ENCODE measurements at places on chromosomes 4 and X.

- no peak for DNase-seq
Observed at GRCh38 chr4:88860586-88860985, 163.0 kb upstream of the NAP1L5 start.

DNA sequence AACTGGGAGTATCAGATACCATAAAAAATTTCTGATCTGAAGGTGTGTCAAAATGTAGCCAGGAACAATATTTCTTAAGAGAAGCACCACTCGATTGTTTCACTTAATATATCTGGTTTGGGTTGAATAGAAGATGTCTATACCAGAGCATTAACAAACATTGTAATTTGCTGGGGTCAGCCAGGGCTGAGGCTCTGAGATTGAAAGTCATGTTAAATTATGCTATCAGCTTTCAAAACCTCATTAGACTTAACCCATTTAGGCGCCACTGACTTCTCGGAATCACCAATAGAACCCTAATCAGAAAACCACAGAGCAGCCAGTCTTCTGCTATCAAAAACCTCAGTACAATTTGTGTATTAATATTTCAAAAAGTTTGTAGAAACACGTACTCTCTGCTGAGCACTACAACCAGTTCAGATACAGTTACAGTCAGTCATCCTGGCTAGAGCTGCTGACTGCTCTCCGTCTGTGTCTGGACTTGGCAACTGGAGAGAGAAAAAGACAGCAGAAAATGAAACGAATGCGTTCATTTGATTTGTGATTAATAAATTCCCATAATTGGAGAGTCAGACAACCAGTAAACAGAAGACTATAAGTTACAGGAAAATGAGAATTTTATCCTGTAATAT lies 848.6 kb upstream of the PABPC4L start:
- no peak for DNase-seq

- DNase-seq = no peak
Observed at GRCh38 chrX:98362630-98363029, 1478.9 kb downstream of the RPA4 start.

- peak; percentile 52 for DNase-seq
Observed at GRCh38 chrX:140057001-140057411, 91.7 kb upstream of the CXorf66 start.

GRCh38 chrX:96176921-96177320 lies 507.7 kb upstream of the DIAPH2 start:
- no peak for DNase-seq

DNA sequence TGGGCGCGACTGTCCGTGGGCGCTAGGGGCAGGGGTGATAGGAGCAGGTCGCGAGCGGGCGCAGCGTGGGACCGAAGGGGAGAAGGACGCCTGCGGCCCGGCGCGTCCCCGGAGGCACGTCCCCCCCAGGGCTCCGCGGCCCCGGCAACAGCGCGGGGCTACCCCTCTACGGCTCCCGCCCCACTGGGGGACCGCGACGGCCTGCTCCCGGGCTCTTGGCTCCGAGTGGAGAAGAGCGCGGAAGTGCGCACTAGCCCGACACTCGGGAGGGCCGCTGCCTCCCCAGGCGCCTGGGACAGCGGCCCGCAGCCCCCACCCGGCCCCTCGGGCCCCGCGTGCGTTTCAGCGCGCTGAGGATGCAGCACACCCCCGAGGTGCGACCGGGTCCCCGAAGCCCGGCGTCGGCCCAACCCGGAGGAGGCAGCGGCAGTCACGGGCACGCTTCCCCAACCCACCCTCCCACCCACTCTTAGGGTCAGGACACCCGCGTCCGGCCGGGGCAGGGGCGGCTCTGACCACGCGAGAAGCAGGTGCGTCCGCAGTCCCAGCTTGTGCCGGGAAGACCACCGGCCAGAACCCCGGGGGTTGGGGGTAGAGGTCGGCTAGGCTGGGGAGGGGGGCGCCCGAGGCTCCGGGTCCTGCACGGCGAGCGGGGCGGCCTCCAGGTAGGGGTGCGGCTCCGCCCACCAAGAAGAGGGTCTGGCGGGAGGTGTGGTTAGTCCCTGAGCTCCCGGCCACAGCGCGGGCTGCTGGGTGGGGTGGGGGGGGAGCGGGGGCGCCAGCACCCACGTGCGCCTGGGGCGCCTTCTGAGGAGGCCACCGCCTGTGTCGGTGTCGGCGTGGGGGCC lies 18.5 kb upstream of the NAT8L start:
- DNase-seq = no peak

DNA sequence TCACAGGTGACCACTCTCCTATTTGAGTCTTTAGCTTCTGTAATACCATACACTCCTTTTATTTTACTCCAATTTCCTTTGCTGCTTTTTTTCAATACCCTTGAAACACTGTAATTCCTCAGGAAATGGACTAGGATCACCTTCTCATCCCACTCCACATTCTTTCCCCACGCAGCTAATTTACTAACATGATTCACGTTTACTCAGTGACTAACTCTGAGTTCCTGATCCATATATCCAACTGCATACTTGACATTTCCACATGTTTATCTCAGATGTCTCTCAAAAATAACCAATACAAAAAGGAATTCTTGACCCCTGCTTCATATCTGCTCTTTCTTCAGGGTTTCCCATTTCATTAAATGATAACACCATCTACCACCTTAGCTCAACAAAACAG lies 19.9 kb downstream of the RPS6KA6 start:
- no peak for DNase-seq

- DNase-seq = no peak
Observed at GRCh38 chr4:772118-772517, 53.8 kb downstream of the CPLX1 start.

DNA sequence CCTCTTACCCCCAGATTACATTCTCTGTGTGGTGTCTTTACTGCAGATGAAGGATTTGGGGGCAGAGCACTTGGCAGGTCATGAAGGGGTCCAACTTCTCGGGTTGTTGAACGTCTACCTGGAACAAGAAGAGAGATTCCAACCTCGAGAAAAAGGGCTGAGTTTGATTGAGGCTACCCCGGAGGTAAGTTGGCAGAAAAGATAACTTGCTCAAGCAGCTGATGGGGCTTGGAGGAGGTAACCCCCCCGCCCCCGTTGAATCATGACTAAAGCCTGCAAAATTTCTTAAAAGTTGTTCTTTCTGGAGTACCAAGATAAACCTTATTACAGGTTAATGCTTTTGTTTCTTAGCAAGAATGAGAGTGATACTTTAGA lies 1.5 kb downstream of the CCNG2 start:
- DNase-seq = peak; percentile 6

DNA sequence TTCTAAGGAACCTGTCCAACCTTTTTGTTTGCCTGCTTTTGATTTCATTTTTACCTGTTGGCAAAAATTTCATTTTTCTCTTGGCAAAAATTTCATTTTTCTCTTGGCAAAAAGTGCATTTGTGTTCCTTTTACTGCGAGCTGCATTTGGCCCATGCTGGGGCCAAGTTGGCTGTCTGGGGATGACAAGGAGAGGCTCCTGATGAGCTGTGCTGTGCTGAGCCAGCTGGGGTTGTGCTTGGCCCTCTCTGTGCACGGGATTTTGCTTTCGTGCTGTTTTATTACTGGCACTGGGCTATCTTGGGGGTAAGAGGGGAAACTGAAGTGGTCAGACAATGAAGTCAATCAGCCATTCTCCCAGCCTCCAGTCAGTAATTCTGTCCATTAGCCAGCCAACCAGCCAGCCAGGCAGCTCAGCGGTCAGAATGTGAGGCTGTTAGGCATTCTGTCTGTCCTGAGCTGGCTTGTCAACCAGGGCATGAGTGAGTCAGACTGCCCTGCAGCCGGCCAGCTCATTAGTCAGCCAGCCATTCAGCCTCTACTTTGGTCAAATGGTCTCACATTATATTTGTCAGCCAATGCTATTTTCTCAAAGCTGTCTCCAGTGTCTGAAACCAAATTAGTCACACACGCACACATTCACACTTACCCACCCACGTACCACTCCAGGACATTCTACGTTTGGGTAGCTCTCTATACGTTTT lies 56.9 kb upstream of the PRPS1 start:
- no peak for DNase-seq

DNA sequence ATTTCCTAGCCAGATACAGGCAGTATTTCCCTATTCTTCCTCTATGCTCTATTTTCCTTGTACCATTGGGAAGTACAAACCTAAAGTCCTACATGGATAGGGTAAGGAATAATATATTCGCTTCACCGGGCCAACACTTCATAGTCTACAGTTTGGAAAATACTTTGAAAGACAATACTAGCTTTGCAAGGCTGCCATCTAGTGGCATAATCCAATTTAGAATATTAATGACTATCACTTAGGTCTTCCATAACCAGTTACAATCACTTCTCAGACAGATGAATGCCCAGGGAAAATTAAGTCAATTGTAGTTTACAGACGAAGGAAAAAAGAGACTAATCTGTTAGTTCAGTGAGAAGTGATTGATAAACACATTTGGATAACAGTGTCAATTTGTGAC lies 141.0 kb upstream of the FAM47C start:
- no peak for DNase-seq

DNA sequence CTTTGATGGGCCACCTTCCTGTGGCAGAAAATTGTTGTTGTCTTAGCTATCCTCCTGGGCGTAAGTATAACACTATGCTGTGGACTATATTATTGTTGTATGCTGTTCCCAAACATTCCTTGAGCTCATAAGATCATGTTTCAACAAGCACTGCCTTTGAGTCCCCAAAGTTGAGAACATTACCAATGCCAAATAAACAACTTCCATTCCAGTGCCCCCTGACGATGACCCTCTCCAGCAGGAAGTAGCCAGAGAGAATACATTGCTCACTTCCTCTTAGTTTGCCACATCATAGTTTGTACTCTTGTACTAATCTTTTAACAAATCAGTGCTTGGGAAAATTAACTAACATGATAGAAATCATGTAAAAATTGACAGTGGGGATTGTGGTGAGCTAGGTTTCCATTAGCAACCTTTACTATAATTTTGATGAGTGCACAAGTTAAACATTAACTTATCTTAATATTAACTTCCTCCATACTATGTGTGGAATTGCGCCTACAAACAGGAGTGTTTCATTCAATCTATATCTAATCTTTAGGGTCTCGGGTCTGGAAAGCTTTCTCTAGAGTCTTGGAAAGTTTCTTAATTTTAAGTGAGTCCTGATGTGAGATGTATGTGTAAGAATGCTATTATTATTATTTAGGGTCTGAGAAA lies 20.3 kb upstream of the DHX15 start:
- no peak for DNase-seq

- no peak for DNase-seq
Observed at GRCh38 chr4:168451744-168452390, 28.4 kb downstream of the DDX60L start.

DNA sequence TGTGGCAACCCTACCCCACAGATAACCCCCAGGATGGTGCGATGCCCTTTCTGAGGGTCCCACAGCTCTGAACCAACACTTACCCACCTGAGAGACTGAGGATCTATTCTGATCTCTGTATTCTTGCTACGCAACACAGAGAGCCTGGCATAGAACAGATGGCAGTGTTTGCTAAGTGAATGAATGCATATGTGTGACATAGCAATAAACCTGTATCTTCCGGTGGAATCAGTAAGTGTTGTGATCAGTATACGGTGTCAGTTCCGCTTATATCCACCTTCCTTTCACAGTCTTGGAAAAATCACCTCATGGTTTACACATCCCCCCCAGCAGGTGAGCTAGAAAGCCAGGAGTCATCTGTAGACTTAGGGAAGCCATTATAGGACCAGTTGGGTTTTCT lies 5.9 kb upstream of the HSD17B10 start:
- no peak for DNase-seq

- DNase-seq = no peak
Observed at GRCh38 chr4:155489271-155489670, 112.5 kb upstream of the MAP9 start.

GRCh38 chr4:113699772-113700171 lies 61.8 kb downstream of the CAMK2D start:
- DNase-seq = no peak

DNA sequence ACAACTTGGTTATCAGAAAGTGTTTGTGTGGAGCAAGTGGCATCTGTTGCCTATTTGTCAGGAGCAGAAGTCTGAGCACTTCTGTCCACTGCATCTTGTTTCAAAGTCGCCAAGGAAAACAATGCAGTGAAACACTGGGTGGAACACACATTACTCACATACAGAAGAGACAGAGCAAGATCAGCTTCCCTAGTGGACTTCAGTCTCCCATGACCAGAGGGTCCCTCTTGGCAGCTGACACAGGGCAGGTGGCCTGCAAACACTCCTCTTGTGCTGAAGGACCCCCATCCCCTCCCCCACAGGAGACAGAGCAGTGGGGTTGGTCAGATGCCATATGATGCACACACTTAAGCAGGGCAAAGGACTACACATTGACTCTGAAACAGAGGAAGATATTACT lies 3.6 kb upstream of the BBS12 start:
- DNase-seq = no peak

GRCh38 chr4:6732441-6733357 lies 16.7 kb downstream of the BLOC1S4 start:
- no peak for DNase-seq

DNA sequence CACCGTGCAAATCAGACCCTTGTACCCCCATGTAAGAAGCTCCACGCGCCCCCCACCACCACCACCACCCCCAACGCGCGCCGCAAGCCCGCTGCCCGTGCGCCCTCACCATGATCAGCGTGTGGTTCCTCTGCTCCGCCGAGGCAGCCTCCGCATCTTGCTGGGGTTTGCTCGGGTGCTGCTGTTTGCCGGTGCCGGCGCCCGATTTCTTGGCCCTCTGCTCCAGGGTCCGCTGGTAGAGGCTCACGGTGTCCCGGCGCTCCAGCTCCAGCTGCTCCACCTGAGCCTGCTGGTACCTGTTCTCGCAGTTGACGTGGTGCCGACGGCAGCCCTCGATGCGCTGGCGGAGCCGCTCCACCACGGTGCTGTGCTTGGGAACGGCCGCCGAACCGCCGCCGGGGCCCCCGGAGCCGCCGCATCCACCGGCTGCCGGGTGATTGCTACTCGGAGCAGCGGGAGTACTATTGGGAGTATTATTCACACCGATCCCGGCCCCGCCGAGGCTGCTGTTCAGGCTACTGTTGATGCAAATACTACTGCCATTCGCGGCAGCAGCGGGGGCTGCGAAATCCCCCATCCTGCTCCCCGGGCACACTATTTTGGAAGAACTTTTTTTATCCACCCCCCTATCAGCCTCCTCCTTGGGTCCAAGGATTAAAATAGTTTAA lies 1.1 kb downstream of the MAML3 start:
- DNase-seq = peak; percentile 34

DNA sequence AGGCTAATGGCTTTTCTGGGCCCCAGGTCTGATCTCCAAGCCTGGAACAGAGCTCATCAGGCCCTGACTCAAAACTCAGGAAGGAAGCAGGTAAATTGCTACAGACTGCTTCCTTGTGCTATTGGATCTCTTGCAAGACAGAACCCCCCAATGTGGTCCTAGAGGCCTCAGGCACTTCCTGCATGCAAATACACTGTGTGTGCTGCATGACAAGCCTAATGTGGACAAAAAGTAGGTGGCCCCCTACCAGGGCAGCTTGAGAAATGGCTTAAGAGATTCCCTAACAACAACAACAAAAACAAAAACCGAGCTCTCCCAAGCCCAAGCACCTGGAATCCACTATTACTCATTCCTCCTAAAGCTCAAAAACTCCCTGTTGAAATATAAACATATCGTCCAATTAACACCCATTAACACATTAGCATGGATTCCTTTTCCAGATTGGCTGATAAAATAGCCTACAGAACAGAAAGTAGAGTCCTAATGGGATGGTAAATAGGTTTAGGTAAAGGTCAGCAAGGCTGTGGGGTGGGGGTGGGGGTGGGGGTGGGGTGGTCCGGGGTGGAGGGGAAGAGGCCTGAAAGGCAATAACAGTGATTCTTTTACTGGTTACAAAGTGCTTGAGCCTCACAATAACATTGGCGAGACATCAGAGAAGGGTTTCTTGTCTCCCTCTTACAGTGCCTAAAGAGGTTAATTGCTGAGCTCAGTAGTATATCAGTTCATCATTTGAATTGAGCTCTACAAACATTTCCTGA lies 24.1 kb upstream of the FGF16 start:
- no peak for DNase-seq
